Spinal cord (tissue), 10 donors: ENCODE measurements at places on chromosomes 2 and 18.

DNA sequence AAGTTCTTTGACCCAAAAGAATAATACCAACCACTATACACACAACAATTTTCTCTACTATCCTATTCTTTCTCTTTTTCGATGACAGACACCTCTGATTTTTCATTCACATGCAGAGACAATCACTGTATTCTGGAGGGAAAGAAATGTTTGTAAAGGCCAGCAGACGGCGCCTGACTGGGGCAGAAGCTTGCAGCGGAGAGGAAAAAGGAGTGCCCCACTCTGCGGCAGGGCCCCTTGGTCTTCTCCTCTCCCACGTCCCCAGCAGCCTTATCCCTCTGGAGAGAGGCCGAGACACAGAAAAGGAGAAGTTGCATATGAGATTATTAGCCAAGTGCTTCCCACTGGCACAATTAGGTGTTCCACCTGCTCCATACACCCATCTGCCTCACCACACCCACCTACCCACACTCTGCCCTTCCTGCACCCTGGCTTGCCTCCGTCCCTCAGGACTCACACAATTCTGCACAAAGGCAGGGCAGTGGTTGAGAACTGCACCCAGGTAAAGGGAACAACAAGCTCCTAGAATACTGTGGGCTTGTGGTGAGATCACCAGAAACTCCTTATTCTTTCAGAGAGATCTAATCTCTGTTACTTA lies 687.3 kb downstream of the NRXN1 start:
- DNase-seq = peak; percentile 76

DNA sequence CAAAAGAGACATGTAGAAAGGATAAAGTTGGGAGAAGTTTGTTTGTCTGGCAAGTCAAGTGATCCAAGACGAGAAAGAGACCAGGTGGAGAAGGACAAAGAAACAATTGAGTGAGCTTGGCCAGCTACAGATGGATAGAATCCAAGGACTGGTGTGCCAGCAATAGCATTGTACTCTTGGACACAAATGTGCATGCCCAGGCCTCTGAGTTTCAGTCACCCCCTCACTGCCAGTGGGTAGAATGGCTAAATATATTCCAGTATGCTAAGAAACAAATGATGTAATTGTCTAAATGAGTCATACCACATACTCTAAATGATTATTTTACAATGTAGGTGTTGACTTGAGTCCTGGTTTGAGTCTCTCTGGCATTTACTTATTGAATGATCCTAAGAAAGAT lies 881.3 kb downstream of the LRRTM4 start:
- DNase-seq = no peak

- DNase-seq = no peak
These were observed 48.6 kb upstream of the GPR17 start for GRCh38 chr2:127597046-127597983.

GRCh38 chr2:11680182-11680900 lies 10.3 kb upstream of the NTSR2 start:
- no peak for DNase-seq

DNA sequence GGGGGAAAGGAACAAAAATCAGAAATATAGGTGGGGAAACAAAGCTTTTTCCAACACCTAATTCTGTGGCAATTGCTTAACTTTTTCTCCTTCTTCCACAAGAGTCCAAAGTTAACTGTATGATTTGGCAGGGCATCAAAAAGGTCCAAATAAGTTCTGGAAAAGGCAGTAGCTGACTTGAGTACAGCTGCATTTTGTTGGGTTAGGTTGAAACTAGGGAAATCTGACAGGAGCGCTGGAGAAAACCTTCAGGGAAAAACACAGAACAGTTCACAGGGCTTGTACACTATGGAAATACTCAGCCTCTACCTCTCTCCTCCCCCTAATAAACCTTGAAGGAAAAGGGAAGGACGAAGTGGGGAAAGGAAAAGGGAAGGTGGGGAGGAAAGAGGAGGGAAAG lies 438.6 kb downstream of the ZEB2 start:
- no peak for DNase-seq

- DNase-seq = no peak
These were observed 129.5 kb downstream of the MSTN start for GRCh38 chr2:189933041-189933440.

GRCh38 chr2:75751360-75751759 lies 40.6 kb upstream of the GCFC2 start:
- no peak for DNase-seq

- no peak for DNase-seq
These were observed 53.3 kb downstream of the NEDD4L start for GRCh38 chr18:58097121-58097906.

GRCh38 chr18:12782521-12782920 lies 79.7 kb downstream of the PSMG2 start:
- no peak for DNase-seq

DNA sequence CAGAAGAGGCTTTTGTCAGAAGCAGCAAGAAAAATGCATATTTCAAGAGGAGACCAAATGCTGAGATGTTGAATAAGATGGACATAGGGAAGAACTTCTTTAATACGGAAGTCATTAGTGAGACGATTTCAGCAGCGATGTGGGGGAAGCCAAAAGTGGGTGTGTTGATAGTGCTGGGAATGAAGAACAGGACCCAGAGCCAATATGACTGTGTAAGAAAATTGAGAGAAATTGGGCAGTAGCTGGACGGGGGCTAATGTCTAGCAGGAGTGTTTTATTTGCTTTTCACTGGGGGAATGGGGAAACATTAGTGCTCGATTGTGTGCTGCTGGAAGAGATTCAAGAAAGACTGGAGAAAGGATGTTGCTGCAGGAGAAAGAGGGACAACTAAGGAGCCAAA lies 788.7 kb upstream of the KLHL29 start:
- no peak for DNase-seq

DNA sequence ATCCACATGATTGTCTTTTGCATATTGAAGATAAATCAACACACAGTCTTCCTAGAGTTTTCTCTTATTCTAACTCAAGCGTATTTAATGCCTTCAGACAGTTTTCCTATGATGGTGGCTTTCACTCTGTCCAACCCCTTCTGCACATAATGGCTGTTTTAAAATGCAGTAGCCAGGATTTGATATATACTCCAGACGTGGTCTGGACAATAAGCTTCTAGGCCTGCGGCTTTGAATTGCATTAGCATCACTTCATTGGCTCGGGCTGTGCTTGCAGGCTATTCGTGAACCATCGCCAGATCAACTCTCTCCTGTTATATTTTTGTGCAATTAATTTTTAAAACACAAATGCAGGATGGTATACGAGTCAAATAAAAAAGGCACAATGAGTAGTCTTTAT lies 235.3 kb downstream of the BCL2 start:
- no peak for DNase-seq

- no peak for DNase-seq
These were observed 169.9 kb downstream of the BCL11A start for GRCh38 chr2:60383401-60384143.

GRCh38 chr2:68564426-68564825 lies 79.0 kb upstream of the PROKR1 start:
- no peak for DNase-seq

GRCh38 chr2:86314125-86314524 lies 23.3 kb downstream of the REEP1 start:
- DNase-seq = no peak

DNA sequence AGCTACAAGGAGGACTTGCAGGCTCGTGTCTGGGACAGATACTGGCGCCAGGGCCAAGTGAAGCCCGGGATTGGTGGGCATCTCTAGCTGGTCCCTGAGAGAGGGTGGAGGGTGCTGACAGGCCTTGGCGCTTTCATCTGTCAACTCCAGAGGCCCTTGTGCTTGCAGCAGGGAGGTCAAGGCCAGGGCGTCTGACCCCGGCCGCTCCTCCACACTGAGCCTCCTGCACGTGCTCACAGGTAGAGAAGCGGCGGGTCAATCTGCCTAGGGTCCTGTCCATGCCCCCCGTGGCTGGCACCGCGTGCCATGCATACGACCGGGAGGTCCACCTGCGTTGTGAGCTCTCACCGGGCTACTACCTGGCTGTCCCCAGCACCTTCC lies 9.5 kb downstream of the CAPN10 start:
- no peak for DNase-seq

DNA sequence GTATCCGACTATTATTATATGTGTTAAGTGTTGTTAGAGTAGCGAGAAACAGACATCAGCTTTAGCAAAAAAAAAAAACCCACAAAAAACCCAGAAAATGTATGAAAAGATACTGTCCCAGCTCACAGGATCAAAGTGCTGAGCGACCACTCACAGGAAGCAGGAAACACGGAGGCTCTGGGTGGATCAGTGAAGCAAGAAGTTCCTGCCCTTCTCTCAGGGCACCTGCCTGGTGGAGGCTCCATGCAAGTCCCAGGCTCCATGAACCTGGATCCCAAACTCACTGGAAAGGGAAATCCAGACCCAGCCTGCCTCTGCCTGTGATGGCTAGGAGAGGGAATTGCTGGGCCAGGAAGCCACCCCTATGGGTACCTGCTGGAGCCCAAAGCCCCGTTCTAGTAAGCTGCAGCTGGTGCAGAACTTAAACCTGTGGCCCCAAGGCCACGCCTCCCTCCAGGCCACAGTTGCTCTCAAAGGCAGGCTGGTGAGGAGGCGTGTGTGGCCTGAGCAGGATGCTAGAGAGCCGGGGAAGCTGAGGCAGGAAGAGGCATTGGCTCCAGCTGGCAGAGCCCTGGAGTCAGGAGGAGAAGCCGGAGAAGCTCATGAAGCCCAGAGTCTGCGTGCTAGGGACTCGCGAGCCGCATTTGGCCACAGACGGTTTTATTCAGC lies 63.5 kb upstream of the TAF1B start:
- no peak for DNase-seq

DNA sequence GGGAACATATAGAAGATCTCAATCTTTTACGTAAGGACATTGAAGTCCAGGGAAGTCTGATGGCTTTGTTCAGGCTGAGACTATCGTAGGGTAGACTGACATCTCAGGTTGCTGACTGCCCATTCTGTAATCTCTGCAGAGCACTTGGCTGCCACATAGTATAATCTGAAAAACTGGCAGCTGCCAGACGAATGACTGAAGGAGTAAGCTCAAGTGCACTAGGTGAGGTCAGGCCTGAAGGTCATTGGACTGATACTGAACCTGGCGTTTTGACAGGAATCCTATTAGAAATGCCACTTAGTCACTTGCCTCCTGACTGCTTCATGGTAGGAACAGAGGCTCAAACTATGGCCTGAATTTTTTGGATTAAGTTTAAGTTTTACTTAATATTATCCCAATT lies 23.5 kb downstream of the GPD2 start:
- DNase-seq = no peak

- DNase-seq = no peak
These were observed 856 bp downstream of the ACAA2 start for GRCh38 chr18:49812286-49813068.

- DNase-seq = no peak
These were observed 3.6 kb downstream of the CELF4 start for GRCh38 chr18:37561986-37562385.

- peak; percentile 54 for DNase-seq
These were observed 14.7 kb upstream of the HOXD1 start for GRCh38 chr2:176173567-176174381.

DNA sequence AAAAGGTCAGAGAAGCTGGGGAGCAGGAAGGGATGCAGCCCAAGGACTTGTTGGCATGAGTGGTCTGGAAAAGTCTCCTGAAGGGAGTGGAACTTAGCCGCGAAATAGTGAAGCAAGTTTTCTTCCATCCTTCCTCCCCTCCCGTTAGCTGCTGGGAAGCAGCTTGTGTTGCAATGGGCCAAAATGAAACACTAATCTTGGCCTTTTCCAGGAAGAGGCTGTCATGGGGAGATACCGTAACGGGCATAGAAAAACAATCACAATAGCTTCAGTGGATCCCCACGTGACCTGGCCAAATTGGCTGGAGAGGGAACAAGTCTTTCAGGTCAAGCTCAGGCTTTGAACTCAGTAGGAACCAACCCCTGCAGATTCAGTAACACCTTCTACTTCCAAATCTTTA lies 49.3 kb downstream of the SEMA4F start:
- no peak for DNase-seq

DNA sequence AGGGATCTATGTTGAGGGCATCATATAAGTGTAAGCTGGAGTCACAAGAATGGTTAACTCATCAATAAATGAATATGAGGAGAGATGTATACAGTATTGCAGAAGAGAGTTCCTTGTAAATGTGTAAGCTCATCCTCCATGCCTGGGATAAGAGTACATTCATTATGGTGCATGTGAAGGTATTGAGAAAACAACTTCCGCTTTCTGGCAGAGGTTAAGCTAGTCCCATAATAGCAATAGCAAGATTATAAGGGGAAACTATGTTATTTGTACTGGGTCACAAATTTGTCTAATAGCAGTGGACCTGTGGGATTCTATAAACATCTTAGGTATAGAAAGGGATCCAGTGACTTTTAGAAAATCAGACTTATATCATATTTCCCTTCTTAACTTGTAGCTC lies 44.1 kb downstream of the SCN2A start:
- no peak for DNase-seq

DNA sequence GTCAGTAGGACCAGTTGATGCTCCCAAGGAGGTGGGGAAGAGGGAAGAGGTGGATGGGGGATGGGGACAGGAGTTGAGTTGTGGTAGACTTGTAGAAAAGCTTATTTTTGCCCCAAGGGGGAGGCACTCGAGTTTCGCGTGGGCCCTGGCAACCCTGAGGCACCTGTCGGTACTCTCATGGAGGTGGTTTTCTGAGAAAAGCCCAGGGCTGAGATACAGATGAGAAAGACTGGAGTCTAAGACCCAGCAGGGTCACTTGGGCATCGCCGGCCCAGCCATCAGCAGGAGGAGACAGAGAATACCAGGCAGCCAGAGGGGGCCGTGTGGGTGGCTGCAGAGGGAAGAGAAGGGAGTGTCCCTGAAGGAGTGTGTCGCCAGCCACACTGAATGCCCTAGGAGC lies 57.7 kb upstream of the HPCAL1 start:
- DNase-seq = no peak

DNA sequence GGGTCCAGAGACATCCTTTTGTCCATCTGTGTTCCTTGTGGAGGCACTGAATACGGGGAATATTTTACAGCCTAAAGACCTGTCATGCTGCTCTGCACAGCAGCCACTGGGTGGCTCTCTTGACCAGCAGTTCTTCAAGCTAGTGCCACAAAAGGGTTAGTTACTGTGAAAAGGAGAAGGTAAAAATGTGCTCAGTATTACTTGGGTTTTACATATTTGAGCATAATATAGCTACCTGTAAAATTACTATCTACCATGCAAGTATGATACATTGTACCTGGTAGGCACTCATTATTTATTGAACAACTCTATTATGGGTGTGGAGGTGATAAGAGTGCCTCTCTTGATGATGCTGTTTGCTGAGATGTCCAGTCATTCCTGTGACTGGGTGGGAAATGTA lies 23.6 kb downstream of the FZD5 start:
- DNase-seq = no peak

- DNase-seq = no peak
These were observed 60.0 kb upstream of the RPE start for GRCh38 chr2:209942426-209942825.

GRCh38 chr2:108189316-108189715 lies 50.5 kb upstream of the SULT1C3 start:
- no peak for DNase-seq

DNA sequence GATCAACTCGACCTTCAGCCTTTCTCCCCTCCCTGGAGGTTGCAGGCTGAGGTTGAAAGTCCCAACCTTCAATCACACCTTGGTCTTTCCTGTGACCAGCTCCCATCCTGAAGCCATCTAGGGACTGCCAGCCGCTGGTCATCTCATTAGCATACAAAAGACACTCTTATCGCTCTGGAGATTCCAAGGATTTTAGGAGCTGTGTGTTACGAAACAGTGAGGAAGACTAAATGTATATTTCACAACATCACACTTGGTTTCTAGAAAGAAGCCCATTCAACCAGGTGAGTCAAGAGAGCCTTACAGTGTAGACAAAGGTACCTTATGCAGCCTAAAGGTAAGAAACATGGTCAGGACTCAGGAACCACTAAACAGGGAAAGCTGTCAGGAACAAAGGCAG lies 126.4 kb downstream of the SH3BP4 start:
- no peak for DNase-seq
